NCI-H1436 (cell line): ENCODE measurements at places on chromosomes 2 and 18.

GRCh38 chr18:22559414-22560274 is 141.9 kb upstream of the CTAGE1 start:
- no peak for DNase-seq

DNA sequence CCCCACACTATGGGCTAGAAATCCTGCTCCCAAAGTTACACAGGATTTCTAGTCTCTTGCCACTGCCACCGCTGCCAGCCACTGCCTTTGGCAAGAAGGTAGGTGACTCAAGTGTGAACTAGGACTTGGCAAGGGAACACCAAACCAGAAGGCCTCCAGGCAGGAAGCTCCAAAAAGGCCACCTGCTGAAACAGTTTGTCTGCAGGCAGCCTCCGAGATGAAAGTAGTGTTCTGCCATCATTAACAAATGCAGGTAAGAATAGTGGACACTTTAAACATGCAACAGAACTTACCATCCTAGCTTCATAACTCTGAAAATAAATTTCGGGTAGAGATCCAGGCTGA is 3.9 kb downstream of the ANKRD44 start:
- no peak for DNase-seq

- DNase-seq: no peak
Observed at GRCh38 chr2:97348265-97348664, 235.3 kb downstream of the ANKRD36 start.

DNA sequence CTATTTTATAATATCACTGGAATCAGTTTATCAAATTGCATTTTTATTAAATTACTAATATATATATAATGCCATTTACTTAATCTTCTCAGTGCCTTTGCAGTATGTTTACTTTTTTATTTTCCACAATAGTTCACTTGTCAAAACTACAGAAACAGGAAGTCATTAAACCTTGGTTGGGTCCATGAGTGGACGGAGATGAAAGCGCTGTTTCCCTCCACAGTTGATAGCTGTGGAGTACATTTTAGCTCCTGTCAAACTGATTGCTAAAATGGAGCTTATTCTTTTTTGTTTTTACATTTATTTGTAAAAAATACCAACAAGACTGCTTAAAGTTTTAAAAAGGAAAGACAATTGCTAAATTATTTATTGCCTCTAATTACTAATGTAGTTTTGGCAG is 19.2 kb downstream of the MFF start:
- no peak for DNase-seq

GRCh38 chr2:86229221-86229620 is 30.0 kb downstream of the MRPL35 start:
- DNase-seq: no peak

DNA sequence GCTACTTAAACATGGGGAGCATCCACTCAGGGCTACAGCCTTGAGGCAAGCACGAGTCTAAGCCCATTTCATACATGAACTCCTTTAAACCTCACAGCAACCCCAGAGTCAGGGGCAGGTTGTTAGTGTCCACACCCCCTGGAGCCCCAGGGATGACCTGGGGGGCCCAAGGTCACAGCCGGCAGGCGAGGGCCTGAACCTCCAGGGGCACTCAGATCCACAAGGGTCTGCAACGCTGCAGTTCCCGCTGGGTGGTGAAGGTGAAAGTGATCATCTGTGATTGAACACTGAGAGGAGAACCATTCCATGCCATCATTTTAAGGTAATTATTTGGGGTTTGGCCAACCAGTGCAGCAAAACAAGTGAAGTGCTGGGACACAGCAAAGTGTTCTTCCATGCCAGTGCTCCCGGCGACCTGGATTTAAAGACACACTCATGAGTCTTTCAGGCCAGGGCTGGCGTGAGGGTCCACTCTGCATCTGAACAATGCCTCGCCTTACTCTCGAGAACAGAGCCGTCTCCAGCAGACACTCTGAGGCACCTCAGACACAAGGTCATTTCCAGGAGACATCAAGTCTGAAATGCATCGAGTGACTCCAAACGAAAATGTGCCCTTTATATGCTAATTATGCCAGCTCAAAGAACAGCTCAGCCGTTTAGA is 61.6 kb upstream of the SNTG2 start:
- no peak for DNase-seq
